ENCODE measurements at places on chromosomes 1 and 21.

GRCh38 chr1:179337942-179338560 lies 27.7 kb upstream of the AXDND1 start:
- DNase-seq = no peak

DNA sequence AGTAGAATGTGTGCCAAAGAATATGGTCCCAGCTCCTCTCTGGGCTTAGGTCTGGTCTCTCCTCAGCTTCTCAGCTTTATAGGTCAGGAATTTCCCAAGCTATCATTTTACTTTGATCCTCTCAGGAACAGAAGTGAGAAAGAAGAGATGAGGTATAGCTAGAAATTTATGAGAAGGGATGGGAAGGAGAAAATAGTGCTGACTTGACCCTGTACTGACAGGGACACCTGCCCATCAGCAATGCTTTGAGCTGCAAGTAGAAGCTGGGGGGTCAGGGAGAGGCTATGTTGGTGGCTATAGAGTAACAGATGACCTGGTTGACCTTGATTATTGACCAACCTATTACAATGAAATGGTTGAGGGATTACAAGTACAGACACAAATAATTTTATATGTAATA lies 75.0 kb downstream of the XCL2 start:
- DNase-seq = no peak

DNA sequence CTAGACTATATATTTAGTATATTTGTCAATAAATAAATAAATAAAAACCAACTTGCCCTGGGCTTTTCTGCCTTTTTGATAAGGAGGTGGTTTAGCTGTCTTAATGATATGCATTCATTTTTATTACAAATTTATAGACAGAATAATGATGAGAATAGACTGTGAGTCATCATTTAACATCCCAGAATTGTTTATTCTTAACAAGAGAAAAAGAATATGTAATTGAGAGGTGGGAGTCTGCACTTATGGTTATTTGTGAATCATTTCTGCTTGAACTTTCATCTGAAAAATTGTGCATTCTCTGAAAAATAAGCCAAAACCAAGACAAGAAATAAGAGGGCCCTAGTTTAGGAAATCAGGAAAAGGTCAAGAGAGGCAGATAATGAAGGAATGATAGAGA lies 326.2 kb downstream of the COL11A1 start:
- no peak for DNase-seq

DNA sequence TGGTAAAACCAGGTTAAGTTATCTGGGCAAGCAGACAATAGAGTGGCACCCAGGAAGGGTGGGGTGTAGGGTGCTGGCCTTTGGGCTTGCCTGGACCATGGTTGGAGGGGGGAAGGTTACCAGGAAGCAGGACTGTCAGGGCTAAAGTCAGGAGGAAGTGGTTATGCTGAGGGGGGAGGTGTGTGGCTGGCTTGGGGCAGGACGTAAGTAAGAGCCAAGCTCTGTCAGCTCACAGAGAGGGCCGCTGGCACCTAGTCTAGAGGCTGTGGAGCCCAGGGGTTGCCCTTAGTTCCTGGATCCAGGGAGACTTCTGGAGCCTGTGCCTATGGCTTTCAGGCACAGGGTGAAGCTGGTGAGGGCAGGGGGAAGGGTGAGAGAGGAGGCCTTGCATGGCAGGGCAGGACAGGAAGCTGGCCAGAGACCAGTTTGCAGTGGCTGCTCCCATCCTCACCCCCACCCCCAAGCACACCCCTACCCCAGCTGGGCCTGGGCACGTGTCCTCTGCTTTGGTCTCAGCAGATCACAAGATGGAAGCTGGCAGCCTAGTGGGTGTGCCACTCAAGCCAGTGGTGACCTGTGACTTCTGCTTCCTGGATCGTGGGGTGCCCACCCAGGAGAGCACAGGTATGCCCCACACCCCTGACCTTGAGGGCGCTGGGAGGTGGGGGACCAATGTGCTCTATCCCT lies 20.5 kb upstream of the SMYD3 start:
- DNase-seq = no peak

- DNase-seq = peak; percentile 70
These were observed 32.9 kb downstream of the GPA33 start for GRCh38 chr1:167057241-167057688.

Measured in NCI-H2107 (cell line).